Stimulated activated CD4-positive, alpha-beta T cell treated with anti-CD3 and anti-CD28 coated beads, Interleukin-4, amount 100 ng/mL, for 1 hour (primary cell): ENCODE measurements at places on chromosomes 1 and 21.

- DNase-seq: peak; percentile 73
These were observed 24.8 kb upstream of the SELENON start for GRCh38 chr1:25774921-25775771.

- DNase-seq: no peak
These were observed 38.4 kb downstream of the ACBD3 start for GRCh38 chr1:226148121-226148648.

DNA sequence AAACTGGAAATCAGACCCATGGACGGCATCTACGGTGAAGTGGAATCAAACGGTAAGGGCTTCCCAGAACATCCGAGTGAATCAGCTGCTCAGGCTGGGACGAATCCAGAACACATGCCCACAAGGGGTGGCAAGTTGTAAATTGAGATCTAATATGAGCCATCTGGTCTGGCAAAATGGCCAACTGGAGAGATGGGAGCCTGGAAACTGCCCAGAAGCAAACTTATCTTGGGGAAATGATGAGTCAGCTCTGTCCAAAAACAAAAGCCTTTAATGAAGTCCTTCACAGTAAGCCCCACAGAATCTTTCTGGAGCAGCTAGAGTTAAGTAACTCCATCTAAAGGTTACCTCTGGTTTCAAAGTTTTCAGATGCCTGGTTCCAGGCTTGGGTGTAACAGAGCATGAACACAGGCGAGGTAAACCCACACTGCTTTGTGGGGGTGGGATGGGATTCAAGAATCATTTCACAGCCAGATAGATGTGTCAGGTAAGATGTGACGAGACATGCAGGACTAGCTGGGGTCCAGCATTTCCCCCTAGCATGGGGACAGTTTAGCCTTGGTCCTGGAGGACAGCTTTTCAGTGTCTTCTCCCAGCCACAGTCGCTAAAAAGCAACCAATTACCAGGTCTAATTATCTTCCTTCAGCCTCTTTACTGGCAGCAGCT lies 10.5 kb upstream of the SRP9 start:
- DNase-seq: no peak

DNA sequence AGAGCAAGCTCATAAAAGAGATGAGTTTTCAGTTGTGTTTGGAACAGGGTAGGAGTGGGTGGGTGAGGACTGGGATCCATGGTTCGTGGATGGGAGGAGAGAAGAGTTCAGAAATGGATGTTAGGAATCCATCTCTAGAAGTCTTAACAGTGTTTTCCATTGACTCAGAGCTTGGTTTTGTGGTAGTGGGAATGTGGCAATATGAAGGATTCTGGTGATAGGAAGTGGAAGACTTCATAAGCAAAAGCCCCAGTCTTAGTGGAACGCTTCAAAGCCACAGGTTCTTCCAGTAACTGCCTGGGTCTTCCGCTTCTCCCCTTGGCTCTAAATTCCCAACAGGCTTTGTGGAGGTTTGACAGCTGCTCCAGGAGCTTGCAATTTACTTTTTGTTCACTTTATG lies 167.9 kb downstream of the KCNJ6 start:
- DNase-seq: no peak

DNA sequence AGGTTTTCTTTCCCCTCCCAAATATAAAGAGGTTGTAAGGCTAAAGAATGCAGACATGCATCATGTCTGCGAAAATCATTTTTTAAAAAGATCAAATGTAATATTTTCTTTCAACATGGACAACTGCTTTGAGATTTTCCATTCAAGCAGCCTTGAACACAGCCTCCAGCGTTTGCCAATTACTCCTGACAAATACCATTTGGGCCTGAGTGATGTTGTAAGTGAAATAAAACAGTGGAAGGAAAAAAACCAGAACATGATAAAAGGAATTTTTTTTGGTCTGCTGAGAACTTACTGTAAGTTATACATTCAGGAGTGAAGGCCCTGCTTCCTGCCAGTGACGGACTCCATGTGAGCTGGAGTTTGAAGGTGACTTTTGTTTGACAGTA lies 37.2 kb downstream of the SETD4 start:
- DNase-seq: no peak

DNA sequence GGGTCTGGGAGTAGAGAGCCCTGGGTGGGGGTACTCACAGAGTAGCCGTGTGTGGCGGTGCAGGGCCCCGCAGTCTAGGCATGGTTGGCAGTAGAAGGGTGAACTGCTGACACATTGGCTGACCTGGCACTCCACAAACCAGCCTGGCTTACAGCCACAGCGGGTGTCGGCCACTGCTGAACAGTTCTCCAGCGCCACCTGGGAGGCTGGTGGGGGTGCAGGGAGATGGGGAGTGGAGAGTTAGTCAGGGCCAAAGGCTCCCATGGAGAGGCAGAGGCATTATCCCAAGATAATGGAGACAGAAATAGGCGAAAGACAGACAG lies 1.5 kb downstream of the TNFRSF25 start:
- peak; percentile 47 for DNase-seq

DNA sequence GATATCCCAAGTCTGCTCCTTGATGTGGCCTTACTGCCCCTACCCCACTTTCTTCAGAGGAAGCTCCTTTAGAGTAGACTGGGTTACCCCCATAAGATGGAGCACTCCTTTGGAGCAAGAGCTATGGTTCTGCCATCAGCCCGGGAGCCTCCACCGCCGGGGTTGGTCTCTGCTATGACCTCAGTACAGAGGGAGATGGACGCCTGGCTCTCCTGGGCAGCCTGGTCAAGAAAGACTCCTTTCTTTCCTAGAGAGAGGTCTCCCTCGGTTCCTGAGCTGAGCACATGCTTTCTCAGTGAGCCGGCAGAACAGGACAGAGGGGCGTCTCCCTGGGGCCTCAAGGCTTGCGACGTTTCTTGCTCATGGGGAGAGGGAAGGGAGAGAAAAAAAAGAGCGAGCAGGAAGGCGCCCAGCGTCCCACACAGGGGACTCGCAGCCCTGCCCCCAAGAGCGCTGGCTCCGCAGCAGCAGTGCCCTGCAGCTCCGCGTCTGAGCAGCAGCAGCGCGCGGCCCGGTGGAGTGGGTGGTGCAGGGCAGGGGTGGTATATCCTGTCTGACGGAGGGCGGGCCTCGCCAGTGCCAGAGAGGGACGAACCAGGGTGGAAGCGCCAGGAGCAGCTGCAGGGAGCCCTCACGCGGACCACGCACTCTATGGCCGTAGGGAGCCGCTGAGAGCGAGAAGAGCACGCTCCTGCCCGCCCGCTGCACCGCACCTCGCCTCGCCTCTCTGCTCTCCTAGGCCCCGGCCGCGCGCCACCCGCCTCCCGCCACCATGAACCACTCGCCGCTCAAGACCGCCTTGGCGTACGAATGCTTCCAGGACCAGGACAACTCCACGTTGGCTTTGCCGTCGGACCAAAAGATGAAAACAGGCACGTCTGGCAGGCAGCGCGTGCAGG lies at the start of gene PKP1:
Gene PKP1 (plus strand): TSS at position 576 of the 899 bp plus-strand sequence. CDS start 197 bp downstream, at position 773.
- DNase-seq: peak; percentile 18

DNA sequence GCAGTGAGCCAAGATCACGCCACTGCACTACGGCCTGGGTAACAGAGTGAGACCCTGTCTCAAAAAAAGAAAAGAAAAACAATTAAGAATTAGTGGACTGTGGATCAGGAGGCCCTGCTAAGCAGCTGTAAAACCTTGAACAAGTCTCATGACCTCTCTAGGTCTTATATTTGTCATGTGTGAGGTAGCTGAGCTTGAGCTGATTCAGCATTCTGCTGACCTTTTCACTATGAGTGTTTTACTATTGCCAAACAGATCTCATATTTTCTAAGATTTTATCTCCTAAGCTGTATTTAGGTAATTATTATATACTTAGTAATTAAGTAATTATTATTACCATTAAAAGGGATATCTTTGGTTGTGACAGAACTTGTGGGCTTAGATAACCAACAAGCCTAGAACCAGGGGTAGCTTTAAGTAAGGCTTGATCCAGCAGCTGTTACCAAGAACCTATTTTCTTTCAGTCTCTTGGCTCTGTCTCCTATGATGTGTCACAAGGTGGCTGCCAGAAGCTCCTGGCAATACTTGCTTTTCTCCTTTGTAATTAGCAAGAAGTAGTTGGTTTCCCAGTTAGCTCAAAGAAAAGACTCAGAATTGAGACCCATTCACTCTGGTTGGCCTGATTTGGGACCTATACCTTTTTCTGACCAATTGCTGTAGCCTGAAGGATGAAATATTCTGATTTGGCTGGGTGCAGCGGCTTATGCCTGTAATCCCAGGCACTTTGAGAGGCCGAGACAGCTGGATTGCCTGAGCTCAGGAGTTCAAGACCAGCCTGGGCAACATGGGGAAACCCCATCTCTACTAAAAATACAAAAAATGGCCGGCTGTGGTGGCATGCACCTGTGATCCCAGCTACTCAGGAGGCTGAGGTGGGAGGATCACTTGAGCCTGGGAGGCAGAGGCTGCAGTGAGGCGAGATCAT lies 8.5 kb upstream of the ZC3H12A start:
- no peak for DNase-seq

GRCh38 chr1:106921186-106921585 lies 135.3 kb upstream of the PRMT6 start:
- no peak for DNase-seq

- DNase-seq: no peak
These were observed 16.2 kb downstream of the EDN2 start for GRCh38 chr1:41468122-41468762.

GRCh38 chr1:2429780-2430591 lies 17.6 kb upstream of the PEX10 start:
- no peak for DNase-seq

DNA sequence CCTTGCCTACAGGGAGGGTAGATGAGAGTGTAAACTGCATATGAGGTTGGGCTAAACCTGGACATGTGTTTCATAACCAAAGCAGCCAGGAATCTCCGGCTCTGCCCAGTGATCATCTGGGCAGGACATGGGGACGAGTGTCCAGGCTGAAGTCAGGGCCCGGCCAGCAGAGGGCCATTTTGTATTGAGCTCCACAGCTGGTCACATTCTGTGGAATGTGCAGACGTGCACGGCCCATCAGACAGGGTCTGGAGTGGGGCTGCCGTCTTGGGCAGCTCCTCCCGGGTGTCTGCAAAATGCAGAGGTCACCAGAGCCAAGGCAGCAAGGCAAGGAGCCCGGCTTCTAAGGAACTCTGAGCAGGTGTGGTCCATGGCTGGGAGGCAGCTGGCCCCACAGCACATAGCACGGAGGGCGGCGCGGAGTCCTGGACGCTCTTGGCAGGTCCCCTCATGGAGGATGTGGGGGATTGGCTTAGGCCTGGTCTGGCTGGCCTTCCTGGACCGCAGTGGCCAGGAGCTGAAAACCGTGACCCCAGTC lies 6.2 kb downstream of the LRRC3 start:
- no peak for DNase-seq

DNA sequence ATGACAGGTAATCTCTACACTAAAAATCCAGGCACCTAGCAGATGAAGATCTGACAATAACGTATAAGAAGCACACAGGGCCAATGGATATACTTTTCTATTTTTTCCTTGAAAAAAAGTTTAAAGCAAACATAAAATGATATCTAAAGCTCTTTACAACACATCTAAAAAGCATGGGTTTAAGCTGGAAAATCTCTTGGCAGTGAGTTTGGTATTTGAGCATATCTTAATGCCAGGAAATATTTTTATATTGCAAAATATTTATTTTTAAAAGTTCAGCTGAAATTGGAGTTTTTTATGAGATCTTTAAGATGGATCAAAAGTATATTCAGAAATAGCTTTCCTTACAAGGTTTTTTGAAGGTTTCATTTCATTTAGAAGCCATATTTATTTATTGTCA lies 40.5 kb downstream of the SLC5A9 start:
- DNase-seq: no peak

GRCh38 chr1:232423591-232423990 lies 206.3 kb downstream of the SIPA1L2 start:
- DNase-seq: no peak

DNA sequence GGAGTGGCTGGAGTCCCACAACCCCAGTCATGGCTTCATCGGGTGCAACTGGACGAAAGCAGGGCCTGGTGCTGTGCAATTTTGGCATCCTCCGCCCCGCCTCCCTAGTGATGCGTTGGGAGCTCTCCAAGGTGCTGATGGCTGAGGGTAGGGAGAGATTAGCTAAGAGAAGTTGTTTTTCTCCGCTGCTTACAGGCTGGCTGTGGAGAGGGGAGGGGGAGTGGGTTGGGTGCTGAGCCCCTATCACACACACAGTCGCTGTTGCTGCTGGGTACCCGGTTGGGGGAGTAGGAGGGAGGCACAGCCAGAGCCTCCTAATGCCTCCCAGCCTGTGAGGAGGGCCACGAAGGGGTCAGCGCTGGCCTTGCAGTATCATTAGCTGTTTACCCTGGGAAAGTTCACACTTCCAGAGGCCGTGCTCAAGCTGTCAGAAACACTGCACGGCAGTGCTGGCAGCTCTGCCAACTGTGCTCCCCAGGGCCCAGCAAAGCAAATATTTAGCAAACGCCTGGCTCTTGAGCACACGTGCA lies 110.0 kb downstream of the GRIK3 start:
- peak; percentile 10 for DNase-seq
